ENCODE measurements at places on chromosomes 4 and X.

DNA sequence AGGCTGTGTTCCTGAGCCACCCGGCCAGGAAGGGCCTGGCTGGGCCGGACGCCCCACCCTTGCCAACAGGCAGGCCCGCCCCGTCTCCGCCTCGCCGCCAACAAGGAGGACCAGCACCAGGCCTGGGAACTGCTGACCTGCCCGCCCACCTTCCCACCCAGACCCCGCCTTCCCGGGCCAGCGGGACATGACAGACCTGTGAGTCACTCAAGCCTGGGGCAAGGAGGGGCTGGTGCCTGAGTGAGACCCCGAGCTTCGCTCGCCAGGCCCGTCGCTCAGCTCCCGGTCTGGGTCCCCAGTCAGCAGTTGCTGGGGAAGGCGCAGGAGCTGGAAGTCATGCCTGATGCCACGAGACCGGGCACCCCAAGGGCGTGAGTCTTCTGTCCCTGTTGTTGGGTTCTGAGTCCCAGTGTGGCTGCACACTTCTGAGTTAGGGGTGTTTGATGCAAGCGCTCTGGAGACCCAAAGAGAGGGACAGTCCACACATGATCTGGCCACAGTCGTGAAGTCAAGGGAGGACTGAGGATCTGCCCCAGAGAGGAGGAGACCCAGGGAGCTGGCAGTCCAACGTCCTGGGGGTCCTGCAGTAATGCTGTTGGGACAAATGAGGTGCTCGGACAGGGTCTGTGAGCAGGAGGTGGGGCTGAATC is at the start of gene DNASE1L1:
TSS of gene DNASE1L1 (minus strand) at position 33 of the 650 bp plus-strand sequence. CDS start 3,686 bp downstream, outside the sequence.
- DNase-seq = no peak

GRCh38 chr4:139022835-139023234 is 7.3 kb downstream of the NOCT start:
- no peak for DNase-seq

DNA sequence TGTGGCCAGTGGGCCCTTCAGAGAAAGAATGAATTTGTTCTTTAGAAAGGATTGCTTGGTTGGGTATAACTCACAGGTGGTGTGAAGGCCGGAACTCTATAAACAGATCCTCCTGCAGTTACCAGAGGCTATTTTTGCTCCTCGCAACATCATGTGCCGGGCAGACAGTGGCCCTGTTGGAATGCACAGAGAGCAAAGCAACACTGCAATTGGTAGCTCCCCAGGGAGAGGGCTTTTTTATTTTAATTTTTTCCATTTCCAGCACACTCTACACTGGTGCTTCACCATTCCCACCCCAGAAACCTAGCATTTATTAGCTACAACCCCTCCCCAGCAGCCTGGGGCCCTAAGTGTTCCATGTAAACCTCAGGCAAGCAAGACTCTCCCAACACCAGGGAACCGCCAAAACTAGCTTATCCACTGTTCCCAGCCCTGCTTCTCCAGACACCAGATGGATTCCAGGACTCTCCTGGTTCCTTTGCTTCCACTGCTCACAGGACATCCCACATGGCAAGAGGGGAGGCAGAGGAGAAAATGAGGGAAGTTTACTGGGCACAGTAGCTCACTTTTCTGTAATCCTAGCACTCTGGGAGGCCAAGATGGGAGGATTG is 75.1 kb upstream of the TMEM164 start:
- DNase-seq = no peak

DNA sequence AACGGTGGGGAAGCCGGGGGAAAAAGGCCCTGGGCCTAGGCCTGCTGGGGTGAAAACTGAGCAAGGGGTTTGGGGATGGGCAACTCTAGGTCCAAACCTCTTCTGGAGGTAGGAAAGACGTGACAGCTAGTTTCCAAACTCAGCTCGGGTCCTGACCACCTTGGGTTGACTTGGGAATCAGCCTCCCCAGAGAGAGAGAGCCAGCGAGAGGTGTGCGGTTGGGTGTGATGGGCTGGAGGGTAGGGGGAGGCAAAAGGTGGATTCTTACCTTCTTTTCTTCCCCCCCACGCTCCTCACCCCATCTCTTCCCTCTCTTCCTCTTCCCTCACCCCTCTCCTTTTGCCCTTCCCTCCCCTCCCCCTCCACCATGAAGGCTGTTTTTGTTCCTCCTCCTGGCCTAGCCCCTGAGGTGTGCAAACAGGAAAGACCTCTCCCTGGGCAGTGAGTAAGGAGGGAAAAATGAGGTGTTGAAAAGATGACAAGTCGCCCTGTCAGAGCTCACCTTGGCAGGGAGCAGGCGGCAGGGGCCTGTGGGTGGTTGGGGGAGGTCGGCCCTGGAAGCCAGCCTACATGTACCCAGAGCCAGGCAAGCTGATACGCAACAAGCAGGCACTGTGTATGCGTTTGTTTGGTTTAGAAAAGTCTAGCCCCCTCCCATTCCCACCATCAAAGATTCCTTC is 14.8 kb downstream of the PJA1 start:
- no peak for DNase-seq

- no peak for DNase-seq
Measured at GRCh38 chr4:18664171-18664570, 642.6 kb upstream of the LCORL start.

DNA sequence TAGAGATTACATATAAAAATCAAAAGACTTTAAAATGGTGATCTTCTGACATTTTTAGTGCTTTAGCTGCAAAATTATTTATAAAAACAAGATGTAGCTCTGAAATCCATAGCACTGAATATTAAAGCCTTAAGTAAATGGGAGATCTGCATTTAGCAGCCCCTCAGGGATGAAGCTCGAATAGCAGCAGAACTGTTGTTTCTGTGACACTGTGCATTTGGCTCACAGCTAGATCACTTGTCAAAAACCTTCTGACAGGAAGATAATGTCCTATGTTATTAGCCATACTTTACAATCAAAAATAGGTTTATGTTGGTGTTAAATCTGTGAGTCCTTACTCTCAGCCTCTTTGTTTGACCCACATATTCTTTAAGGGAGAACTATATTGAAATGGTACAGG is 14.1 kb upstream of the PYURF start:
- no peak for DNase-seq

GRCh38 chrX:15418041-15418706 is 34.0 kb upstream of the VEGFD start:
- DNase-seq = no peak

DNA sequence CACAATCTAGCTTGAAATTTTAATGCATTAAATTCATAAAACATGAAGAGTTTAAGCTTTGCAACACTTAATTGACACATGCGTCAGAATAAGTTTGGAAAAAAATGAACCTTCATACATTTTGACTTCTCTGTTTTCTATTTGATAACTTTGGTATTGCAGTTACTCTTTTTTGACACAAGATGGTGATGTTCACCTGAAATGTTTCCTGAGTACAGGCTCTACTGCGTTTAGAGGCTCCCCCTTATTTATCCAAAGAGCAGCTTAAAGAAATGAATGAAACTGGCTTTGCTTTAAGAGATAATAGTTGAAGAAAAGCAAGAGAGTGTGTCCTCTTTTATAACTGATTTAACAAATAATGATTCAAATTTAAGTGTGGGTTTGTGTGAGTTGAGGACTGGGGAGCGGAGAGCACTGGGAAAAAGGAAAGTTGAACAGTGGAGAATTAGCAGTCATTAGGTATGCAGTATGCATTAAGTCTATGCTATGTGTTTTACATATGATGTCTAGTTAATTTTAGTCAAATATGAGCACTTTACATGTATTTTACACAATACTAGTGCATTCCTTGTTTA is 180.6 kb upstream of the NUDT6 start:
- DNase-seq = peak; percentile 28

- DNase-seq = no peak
Measured at GRCh38 chrX:147832707-147833348, 78.9 kb upstream of the FMR1 start.

DNA sequence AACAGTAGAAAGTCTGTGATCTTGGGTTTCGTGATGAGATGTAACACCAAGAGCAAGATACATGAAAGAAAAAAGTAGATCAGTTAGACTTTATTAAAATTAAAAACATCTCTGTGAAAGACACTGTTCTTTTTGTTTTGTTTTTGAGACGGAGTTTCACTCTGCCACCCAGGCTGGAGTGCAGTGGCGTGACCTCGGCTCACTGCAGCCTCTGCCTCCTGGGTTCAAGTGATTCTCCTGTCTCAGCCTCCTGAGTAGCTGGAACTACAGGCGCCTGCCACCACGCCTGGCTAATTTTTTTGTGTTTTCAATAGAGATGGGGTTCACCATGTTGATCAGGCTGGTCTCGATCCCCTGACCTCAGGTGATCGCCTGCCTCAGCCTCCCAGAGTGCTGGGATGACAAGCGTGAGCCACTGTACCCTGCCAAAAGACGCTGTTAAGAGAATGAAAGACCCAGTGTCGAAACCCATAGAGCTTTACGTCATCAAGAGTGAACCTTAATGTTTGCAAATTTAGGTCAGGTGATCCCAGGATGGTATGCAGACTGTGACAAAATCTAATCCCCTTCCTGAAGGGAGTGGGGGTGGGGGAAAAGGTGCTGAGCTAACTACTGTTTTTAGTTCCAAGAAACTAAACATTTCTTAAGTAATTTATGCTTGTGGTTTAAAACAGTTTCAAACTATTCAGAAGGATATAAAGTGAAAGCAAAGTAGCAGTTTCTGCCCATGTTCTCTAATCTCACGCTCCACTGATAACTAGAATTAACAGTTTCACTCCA is 8.0 kb downstream of the OFD1 start:
- no peak for DNase-seq

- DNase-seq = no peak
Measured at GRCh38 chrX:151153086-151153485, 23.3 kb upstream of the GPR50 start.

DNA sequence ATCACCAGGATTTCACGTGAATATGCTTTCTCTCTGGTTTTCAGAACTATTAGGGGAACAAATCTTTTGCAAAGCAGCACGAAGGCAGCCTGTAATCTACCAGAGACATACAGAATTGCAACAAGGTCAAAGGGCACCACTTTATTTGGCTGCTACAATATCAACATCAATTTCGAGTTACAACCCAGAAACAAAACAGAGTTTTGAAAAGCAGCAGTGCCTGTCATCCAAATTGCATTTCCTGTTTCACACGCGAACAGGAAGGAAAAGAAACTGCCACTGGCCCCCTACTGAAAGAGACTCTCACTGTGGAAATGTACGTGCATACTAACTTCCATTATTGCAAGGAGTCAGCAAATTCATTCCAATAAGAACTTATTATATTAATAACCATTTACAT is 17.1 kb upstream of the C1QTNF7 start:
- peak; percentile 46 for DNase-seq

- DNase-seq = no peak
Measured at GRCh38 chrX:13673016-13673415, 15.9 kb upstream of the RAB9A start.

DNA sequence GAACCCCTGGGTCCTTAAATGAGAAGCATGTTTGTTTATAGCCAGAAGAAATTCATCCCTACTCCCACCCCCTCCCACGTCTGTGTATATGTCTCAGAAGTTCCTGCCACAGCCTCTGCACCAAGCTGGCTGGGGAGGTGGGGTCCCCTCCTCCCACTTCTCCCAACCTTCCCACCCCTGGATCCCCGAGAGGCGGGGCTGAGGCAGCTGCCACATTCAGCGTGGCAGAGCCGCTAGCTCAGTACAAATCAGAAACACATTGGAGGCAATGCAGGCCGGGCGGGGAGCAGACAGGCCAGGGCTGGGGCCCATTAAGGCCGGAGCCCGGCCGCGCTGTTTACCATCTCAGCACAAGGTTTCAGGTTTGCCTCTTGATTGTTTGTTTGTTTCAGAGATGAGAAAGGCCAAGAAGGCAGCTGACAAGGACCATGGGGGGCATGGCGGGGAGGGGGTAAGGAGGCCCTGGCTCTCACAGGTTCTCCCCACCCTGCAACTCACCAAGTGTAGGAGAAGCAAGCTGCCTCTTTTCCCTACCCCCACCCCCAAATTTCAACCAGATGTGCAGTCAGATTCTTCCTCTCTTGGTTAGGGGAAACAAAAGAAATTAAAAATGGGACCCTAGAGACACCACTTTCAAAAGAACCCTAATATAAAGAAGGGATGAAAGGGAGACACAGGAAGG is 22.3 kb downstream of the PJA1 start:
- DNase-seq = no peak

- DNase-seq = no peak
Measured at GRCh38 chr4:162046135-162046534, 117.7 kb downstream of the FSTL5 start.

GRCh38 chr4:6095023-6095752 is 77.0 kb upstream of the C4orf50 start:
- peak; percentile 16 for DNase-seq

DNA sequence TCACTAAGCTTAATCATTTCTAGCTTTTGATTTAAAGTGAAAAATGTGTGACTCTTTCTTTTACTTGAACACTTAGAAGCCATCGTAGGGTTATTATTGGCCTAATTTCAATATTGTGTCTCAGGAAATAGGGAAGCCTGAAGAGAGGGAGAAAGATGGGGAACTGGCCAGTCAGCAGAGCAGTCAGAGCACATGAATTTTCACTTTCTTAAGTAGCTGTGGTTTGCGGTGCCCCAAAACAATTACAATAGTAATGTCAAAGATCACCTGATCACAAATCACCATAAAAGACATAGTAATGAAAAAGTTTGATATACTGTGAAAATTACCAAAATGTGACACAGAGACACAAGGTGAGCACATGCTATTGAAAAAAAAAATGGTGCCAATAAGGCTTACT is 45.5 kb downstream of the CENPC start:
- DNase-seq = no peak

DNA sequence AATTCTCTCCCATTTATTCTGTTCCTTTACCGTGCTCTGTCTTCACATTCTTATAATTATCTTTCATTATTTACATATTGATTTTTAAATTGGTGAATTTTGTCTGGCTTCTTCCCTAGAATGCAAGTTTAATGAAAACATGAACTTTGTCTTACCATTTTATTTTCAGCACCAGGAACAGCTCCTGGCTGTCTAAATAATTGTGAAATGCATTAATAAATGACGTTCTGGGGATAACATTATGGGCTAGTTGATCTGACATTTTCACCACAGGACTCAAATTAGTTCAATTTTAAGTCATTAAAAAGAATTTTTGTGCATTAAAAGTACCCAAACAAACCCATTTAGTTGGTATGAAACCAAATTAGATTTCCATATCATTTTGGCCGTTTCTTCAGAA is 97.5 kb downstream of the KCTD8 start:
- no peak for DNase-seq

DNA sequence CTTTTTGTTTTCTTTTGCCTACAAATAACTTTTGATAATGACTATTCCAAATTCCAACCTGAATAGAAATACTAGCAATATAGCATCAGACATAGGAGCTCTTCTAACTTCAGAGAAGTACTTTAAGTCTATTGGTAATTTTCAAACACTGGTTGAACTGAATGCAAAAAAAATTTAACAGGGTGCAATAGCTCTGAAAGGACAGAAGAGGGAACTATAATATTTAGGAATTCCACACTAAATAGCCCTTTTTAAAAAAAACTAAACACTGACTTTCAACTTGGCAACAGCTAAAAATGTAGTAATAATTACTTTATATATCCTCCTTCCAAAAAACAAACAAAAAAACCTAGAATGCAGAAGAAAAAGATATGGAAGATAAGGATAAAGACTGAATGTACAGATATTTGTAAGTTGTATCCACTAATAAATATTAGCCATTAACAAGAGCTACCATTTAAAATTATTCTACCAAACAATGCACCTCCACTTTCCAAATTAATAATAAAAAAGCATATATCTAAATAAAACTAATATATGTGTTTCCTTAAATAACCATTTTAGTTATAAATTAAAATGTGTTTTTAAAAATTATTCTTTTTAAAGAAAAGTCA is 81.4 kb downstream of the FBXW7 start:
- DNase-seq = peak; percentile 14

GRCh38 chrX:57586360-57586759 is 5.5 kb upstream of the ZXDB start:
- DNase-seq = no peak
